Hematopoietic multipotent progenitor cell treated with erythropoietin and hydrocortisone succinate and interleukin-3 and kit ligand, for 6 days (in vitro differentiated cells): ENCODE measurements at places on chromosomes 12 and 14.

- DNase-seq, result peak; percentile 61
Observed at GRCh38 chr14:104149617-104150135, 11.3 kb downstream of the KIF26A start.

DNA sequence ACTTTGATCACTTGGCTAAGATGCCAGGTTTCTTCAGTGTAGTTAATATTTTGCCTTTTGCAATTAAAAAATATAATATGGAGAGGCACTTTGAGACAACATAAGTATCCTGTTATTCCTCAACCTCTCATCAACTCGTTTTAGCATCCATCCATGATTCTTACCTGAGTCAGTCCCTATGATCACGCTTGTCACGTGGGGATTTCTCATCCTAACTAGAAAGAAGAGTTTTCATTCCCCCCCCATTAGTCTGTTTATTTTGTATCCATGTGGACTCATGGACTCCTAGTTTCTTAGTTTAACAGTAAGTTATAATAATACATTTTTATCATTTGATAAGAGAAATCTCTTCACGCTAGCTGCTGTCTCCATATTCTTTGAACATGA is 110.3 kb downstream of the SLC25A47 start:
- no peak for DNase-seq

- DNase-seq, result peak; percentile 52
Observed at GRCh38 chr12:6608592-6609281, 1.6 kb upstream of the CHD4 start.

DNA sequence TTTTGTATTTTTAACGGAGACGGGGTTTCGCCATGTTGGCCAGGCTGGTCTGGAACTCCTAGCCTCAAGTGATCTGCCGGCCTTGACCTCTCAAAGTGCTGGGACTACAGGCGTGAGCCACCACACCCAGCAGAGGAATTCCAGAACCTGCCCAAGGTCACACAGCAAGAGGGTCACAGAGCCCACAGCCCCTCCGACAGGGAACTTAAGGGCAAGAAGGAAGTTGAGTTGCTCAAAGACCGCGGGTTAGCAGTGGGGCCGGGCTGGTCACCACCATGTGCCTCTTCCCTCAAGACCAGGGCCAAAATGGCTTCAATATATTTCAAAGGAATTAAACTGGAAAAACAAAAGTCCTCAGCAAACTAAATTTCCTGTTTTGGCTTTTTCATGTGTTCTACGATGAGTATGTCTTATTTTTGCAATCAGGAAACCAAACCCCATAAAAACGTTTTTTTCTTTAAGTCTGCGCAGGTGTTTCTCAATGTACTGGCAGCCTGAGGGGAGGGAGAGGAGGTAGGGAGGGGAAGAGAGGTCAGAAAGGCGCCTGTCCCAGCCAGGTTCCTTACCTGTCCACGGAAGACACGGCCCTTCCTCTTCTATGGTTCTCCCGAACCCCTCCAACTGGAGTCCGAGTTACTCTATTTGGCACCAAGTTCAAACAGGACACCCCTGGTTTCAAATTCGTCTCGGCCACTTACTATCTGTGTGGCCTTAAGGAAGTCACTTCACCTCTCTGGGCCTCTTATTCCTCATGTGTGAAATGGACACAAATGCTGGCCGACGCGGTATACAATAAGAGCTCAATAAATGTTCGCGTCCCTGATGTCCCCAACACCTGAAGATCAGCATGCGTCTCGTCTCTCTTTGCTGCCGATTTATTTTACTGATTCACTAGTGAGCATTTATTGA is 778 bp downstream of the SLC8B1 start:
- peak; percentile 61 for DNase-seq

DNA sequence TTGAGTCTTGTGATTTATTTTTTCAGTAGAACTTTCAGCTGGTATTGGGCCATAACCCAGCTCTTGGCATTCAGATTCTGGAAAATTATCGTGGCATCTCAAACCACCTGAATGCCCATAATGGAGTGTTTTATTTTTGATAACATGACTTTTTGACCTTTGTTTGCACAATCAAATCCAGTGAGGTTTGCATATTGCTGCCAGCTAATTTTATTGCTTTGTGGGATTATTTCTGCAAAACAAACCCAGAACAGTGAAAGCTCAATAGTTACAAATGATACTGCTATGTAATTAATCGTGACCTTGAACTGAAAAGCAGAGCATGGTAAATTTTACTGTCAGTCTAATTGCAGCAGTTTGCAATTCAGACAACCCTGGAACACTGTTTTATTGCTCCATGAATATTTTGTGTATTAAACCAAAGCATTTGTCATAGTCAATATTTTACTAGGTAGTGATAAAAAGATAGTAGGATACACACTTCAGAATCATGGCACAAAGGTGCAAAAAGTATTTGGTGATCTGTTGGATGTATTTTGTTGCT is 255.2 kb upstream of the NAV3 start:
- DNase-seq, result no peak

DNA sequence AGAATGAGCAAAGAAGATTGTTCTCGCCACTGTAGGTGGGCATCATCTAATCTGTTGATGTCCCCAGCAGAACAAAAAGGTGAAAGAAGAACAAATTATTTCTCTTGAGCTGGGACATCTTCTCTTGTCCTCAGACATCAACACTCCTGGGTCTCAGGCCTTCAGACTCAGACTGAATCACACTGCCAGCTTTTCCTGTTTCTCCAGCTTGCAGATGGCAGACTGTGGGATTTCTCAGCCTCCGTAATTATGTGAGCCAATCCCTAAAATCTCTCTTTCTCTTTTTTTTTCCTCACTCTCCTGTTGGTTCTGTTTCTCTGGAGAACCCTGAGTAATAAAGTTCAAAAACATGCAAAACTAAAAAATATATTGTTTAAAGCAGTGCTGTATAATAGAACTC is 3.7 kb upstream of the TMPRSS12 start:
- no peak for DNase-seq

GRCh38 chr14:65828396-65828795 is 415.9 kb downstream of the FUT8 start:
- DNase-seq, result no peak

GRCh38 chr12:81085832-81086231 is 8.0 kb downstream of the ACSS3 start:
- no peak for DNase-seq

GRCh38 chr12:94726236-94726835 is 76.0 kb upstream of the TMCC3 start:
- DNase-seq, result no peak

GRCh38 chr14:57408634-57409033 is 18.2 kb downstream of the NAA30 start:
- DNase-seq, result no peak

GRCh38 chr14:99286761-99287160 is 14.8 kb upstream of the BCL11B start:
- no peak for DNase-seq

DNA sequence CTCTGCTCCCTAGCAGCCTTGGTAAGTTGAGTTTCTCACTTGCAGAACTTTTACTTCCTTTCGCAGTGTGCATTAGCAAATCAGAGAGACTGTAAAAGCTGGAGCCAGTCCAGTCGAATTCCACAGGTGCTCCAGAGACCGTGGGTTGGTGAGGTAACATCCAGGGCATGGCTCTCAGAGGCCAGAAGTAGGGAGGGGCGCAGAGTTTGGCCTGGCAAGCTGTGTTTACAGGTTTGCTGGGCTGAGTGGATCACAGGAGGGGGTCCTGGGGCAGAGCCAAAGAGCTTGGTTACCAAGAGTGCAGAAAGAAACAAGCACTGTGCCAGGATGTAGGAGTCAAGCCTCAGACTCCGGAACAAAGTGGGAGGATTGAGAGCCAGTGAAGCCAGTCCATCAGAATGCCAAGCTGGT is 10.2 kb upstream of the BHLHE41 start:
- DNase-seq, result no peak

DNA sequence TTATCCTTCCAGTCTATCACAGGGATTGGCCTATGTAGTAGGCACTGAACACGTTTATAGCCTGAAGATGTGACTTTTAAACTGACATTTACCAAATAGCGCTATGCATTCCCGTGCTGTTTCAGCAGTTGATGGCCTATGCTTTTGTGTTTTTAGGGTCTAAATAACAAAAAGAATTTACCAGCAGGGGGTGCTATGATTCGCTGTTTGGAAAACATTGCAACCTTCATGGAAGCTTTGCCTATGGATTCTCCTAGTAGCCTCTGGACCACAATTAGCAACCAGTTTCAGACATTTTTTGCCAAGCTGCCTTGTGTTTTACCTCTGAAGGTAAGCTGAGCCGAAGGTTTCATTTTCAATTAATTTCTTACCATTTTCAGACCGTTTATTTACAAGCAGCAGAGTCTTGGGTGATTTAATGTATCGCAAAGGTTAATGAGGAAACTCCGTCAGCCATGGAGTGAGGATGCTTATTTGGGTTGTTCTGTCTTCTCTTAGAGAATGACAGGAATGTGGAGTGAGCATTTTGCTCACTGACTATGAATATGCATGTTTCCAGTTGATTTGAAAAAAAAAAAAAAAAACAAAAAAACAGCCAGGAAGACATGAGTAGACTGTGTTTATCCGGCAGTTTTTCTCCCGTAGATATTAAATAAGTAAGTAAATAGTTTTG is 133.1 kb downstream of the PRIMA1 start:
- DNase-seq, result peak; percentile 82

DNA sequence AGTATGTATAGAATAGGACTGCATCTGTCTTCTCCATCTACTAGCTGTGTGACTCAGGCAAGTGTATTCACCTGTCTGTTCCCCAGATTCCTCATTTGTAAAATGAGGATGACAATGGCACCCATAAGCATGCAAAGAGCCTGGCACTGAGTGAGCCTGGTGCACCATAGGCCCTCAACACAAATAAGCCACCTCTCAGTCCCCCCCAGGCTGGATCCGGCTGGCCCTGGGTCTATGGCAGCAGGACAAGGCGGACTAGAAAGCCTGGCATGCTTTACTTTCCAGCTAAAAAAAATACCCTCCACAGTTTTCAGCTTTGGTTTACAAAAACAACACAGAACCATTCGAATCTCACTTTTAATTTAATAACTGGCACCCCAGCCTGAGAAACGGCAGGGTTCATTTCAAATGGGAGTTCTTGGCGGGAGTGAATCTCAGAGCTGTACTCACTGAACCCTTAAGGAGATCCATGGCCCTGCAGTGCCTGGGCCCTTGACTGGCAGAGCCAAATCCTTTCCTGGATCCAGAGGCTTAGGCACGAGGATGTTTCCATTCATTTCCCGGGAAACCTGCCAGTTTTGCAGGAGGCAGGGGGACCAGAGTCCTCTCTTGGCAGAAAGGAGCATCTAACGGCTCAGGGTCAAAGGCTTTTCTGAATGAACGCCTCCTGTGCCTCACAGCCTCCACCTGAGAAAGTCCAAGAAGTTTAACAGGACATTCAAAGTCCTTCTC is 17.7 kb downstream of the SYNE3 start:
- no peak for DNase-seq

DNA sequence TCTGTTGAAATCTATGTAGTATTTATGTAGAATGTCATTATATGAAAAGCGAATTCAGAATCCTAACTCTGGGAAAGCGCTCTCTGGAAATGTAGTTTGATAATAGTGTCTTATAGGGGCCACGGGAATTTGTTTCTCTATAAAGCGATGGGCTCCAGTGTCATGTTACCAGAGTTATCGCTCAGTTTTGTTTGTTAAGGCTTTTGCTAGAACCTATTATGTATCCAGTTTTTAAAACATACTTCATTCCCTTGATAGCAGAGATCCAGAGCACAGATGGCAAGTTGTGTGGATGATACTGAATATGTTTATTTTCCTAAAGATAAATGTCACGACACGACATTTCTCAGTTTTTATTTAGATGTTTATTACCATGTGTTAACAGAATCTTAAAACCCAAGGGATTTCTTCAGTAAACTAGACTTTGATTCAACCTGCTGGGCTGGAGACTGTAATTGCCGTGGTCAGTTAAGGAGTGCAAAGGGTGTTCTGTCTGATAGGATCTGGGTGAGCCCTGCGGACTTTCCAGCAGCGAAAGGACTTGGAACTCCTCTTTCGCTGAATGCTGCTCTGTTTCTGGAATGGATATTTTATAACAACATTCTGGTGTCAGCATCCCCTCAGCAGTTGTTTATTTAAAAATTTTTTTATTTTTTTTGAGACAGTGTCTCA is 1.7 kb upstream of the DNAH10 start:
- no peak for DNase-seq

DNA sequence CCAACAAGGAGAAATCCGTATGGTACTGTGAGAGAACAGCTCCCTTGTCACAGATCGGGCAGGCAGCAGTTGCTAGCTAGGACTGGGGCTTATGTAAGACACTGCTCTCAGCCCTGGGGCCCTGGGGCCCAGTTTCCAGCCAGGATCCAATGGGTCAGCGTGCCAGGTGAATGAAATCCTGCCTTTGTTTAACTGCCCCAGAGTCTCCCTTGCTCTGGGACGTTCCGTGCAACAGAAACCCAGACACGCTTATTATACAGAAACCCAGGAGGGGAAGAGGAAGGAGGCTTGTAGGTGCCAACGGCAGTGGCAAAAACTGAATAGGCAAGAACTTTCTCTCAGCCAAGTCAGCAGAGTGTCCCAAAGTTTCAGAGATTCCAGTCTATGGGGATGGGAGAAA is 110.6 kb downstream of the DIO2 start:
- no peak for DNase-seq

DNA sequence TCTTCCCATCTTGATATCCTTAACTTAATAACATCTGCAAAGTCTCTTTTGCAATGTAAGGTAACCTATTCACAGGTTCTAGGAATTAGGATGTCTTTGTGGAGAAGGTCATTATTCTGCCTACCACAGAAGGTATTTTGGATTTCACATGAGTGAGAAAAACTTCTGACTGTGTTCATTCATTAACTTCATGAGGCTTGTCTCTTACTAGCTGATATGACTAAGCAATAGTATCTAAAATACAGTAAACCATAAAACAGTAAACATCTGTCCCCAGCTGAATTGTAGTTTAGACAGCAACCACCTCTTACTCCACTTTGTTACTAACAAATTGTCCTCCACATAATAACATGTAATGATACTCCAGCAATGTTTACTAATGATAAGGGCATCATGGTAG is 198.1 kb downstream of the SEC23A start:
- no peak for DNase-seq

DNA sequence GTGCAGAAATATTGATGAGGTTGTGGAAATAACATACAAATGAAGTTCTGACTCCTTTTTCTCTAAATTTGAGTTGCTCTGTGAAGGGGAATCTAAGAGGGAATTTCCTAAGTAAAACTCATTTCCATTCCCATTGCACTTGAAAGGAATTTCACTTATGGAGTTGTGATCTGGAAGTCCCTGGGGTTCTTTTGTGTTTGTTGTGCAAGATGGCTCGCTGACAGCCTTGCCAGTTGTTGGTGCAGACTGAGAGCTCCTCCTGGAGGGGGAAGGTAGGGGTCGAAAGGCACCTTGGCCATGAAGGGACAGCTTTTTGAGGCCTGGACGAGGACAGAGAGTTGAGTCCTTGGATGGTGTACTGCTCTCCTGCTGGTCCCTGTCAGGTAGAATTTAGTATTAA is 72.0 kb downstream of the C12orf56 start:
- DNase-seq, result no peak

- no peak for DNase-seq
Observed at GRCh38 chr12:50530532-50530931, 25.7 kb downstream of the DIP2B start.

- DNase-seq, result no peak
Observed at GRCh38 chr12:57795354-57795753, 12.8 kb downstream of the TSFM start.

GRCh38 chr14:87686746-87687145 is 306.2 kb downstream of the GALC start:
- no peak for DNase-seq

GRCh38 chr12:84136862-84137367 is 775.7 kb downstream of the SLC6A15 start:
- DNase-seq, result peak; percentile 3

- DNase-seq, result peak; percentile 44
Observed at GRCh38 chr12:49201595-49202295, 12.9 kb upstream of the TUBA1A start.

GRCh38 chr14:26598081-26598671 is 343 bp upstream of the NOVA1 start:
- DNase-seq, result peak; percentile 3
